AG04450 (cell line): ENCODE measurements at places on chromosomes 5 and 9. TPM values are rescaled to one million over a fixed set of nuclear protein-coding genes. Genes with fewer than 3 reads are reported as not detected.

Gene SHROOM1
- 4.5 and 6.0 TPM in 2 replicates for polyA plus RNA-seq

Gene CER1
- polyA plus RNA-seq: not detected in 2 replicates

Gene MEIKIN
- polyA plus RNA-seq: not detected in 2 replicates

Gene KDM4C
- polyA plus RNA-seq: 11.4 and 12.1 TPM in 2 replicates

Gene TPPP
- 0.05 and 0.06 TPM in 2 replicates for polyA plus RNA-seq

Gene HAND1
- not detected in 2 replicates for polyA plus RNA-seq

Gene NEUROG1
- polyA plus RNA-seq: not detected in 2 replicates

Gene GZMA
- not detected in 2 replicates for polyA plus RNA-seq

Gene SHC3
- 4.3 and 4.7 TPM in 2 replicates for polyA plus RNA-seq
